Activated CD4-positive, CD25-positive, alpha-beta regulatory T cell (primary cell): ENCODE measurements at places on chromosomes 6 and 20.

DNA sequence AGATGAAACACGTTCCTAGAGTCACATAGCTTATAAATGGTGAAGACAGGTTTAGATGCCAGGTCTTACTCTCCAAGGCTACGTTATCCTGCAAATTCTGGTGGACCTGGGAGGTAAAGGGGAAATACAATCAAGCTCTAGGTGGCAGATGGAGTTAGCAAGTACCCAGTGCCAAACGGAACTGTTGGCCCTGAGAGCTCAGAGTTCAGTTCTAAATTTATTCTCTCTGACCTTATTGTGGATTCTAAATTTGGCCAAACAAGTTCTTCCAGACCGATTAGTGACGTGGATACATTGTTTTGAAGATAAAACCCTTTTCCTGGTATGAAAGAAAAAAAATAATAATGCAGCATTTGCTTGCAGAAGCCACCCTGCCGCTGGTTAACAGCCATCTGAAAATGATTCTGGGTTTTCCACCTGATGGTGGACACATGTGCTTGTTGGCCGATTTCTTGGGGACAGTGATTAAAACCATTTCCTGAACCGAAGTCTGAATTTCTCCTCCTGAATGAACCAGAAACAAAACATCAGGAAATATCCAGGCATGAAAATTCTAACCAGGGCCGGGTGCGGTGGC, 32.5 kb downstream of the RIPOR3 start:
- DNase-seq, result no peak

- no peak for DNase-seq
Measured at GRCh38 chr6:108987156-108987555, 107.5 kb downstream of the SESN1 start.

- peak; percentile 42 for DNase-seq
Measured at GRCh38 chr20:34708621-34709043, 4.5 kb downstream of the TP53INP2 start.

- DNase-seq, result no peak
Measured at GRCh38 chr20:40612837-40613236, 76.2 kb downstream of the MAFB start.

- no peak for DNase-seq
Measured at GRCh38 chr6:82040405-82041221, 206.9 kb downstream of the IBTK start.

- DNase-seq, result no peak
Measured at GRCh38 chr6:85421181-85421580, 28.7 kb upstream of the NT5E start.

GRCh38 chr6:22783931-22784330, 214.6 kb downstream of the HDGFL1 start:
- DNase-seq, result no peak

DNA sequence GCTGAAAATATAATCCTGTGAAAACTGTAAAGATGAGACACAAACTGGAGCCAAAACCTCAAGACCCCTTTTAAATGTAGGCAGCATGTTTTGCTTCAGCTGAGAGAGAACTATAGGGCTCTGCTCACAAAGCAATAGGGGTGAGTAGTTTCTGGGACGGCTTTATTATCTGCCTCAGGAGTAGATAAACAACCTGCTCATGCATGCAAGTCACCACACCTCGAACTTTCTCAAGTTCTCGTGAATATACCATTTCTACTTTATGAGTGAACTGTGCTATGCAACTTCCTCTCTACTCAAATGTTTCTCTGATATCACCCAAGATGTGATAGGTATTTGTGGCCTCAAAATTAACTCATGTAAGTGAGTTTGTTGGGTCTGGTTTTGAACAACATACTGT, 7.5 kb upstream of the OOEP start:
- no peak for DNase-seq

DNA sequence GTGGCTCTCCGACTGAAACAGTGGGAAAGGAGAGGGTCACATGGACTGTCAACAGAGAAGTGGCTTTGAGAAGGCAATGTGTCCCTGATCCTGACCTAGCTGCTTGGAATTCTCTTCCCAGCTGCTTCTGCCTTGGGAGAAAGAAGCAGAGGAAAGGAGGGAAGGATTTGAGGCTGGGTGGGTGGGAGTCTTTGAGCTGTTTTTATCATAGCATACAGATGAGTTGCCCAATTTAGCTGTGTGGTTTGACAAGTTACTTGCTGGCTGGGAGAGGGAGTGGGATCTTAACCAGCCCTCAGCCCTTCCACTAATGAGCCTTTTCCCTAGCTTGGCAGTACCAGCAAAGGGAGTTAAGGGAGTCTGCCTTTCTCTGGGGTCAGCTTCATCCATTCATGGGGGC, 51.1 kb upstream of the MYL9 start:
- DNase-seq, result no peak

GRCh38 chr6:119514345-119514744, 164.8 kb upstream of the MAN1A1 start:
- DNase-seq, result no peak

DNA sequence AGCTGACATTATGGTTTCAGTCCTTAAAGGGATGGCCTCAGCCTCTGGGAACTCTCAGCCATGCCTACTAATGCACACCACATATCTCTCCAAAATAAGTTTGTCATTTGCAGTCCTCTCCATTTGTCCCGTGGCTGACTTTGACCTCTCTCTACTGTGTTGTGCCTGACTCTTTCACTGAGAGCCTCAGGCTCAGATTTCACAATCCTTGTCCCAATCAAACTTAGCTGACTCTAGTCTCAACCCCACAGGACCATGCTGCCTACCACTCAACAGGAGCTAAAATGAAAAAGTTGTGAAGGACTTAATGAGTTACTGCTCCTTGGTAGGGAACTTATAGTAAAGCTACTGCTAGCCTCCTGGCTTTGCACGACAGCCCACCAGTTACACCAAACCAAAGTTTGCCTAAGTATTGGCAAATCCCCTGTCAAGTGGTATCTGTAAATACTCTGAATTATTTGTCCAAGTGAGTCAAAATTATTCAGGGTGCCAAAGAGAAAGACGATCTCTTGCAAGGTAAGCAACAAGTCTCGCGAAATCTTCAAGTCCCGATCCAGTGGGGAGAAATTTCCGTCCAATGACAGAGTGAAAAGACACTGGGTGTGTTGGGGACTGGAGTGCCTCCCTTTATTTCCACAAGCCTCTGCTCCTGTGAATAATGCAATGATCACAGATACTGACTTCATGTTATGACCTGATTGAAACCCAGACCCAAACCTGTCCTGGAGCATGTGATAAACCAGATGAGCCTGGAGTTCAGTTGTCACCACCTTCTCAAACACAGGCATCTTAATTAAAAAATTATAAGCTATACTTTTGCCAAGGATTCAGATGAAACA, 124.4 kb upstream of the FOXQ1 start:
- no peak for DNase-seq

GRCh38 chr6:42453031-42453653, 1.4 kb upstream of the TRERF1 start:
- peak; percentile 62 for DNase-seq

- DNase-seq, result no peak
Measured at GRCh38 chr6:27866357-27867050, 45.7 kb downstream of the OR2B2 start.

DNA sequence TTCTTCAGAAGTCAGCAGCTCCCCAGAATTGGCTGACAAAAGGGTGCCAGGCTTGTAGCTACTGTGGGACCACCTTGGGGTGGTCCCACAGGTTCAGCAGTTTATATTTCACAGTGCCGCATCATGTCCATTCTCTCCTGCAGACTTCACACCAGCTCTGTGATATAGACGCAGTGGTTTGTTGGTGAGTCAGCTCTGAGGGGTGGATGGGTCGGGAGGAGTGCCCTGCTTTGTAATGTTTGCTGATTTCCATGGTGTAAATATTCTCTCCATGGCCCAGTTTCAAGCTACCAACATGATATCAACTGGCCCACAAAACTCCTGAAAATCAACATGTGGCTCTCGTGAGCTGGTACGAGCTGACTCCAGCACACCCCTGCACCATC, 78.2 kb downstream of the CDH22 start:
- no peak for DNase-seq

GRCh38 chr6:437037-437392, 45.5 kb downstream of the IRF4 start:
- DNase-seq, result no peak

GRCh38 chr20:19449051-19449450, 236.6 kb downstream of the SLC24A3 start:
- DNase-seq, result no peak

DNA sequence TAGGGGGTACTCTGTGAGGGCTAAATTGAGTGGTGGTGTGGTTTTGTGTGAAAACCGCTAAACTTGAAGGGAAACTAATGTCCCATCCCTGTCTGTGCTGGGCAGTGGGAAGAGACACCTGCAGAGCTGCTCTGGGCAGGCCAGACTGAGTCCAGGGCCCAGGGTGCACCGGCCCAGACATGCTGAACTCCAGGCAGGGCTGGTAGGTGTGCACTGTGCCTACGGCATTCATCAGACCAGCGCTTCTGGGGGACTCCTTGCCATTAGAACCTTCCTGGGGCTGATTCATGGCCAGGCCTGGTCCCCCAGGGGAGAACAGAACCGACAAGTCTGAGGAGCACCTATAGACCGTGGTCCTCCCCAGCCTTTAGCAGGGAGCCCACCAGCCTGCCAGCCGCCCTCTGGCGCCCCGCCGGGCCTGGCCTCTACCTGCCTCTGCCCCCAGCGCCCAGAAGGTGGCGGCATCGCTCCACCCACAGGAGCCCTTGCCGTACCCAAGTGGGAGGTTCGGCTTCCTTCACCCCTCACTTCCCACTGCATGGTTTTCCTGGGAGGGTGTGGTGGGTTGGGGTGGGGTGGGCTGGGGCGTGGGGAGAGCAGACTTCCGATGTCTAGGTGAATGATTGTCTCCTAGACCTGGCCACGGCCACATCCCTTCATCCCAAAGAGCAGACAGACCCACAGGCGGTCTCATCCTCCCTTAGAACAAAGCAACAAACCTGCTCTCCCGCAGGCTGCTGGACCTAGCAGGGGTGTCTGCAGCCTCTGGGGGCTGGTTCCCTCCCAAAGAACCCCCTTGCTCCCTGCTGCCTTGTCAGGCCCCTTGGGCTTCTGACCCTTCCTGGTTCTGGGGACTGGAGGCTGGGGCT, 15.5 kb downstream of the CCDC167 start:
- peak; percentile 54 for DNase-seq

DNA sequence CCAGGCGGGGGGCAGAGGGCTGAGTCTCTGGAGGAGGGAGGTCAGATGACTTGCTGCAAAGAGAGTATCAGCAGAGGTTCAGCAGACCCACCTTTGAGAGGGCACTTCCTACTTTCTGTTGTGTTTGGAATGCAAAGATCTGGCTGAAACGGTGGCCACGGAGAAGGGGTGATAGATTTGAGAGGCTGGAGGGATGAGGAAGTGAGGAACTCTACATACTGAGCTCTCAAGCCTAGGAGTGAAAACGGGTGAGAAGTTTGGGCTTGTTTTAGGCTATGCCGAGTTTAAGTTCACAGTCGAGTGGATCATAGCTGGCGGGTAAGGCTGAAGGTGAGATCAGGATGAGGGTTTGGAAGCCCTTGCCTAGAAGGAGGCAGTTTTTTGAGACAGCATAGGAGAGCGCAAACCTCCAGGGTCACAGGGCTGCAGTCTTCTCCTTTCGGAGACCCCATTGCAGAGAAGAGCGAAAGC, 477 bp upstream of the ITPA start:
- DNase-seq, result no peak

DNA sequence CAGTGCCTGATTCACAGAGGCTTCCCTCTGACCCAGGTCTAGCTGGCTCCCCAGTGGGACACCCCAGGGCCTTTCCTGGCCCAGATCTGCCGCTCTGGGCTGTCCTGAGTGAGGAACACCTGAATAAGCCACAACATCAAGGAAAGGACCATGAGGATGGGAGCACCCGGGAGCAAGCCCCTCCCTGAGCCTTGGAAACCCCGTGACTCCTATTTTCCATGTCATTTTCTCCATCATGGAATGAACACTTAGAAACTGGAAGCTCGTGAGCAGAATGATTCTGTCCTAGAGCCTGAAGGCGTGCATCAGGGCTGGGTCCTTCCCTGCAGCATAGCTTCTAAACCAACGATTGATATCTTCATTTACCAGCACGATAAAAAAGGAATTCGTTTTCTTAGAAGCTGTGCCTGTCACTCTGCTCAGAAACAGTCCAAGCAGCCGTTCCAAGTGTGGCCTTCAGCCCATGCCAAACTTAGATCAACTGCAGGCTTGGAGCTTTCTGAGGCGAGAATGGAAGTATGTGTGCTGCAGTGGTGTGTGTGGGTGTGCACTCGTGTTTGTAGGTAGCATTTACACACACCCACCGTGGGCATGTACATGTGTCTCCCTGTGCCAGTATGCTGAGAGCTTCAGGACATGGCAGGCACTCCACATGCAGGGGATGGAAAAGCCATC, 83.2 kb upstream of the FOXC1 start:
- DNase-seq, result no peak

GRCh38 chr6:53724501-53724900, 58.9 kb upstream of the KLHL31 start:
- no peak for DNase-seq

DNA sequence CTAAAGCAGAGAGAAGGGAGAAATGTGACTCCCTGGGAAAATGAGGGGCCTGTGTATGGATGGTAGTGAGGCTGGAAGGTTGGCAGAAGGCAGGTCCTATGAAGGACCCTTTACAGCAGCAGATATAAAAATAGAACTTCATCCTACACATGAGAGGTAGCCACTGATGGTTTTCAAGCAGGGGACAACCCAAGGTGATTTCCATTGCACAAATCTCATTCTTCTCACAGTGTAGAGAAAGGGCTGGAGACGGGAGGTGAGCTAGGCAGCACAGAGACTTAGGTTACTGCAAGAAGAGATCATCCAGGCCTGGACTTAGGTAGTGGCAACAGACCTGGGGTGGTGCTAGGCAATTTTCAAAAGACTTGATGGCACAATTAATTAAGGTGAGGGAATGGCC, 30.7 kb downstream of the TRAM2 start:
- DNase-seq, result no peak

- DNase-seq, result no peak
Measured at GRCh38 chr6:22008248-22008836, 288.5 kb downstream of the PRL start.

DNA sequence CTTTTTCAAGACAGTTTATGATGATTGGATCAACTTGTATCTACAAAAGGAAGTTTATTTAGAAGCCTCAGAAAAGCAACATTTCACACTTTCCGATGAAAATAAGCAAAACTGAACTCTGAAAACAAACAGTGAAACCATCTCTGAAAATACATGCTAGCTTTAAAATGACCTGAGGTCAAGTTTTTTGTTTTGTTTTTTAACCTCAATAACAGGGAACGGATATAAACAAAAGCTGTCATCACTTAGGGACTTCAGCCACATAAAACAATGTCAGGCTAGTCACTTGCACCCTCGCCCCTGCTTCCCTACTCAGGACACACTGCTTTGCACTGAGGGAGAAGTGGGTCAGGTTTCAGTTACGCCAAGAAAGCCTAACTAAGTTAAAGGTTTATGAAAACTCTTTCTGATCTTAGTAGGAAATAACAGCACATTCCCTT, 11.6 kb downstream of the BACH2 start:
- no peak for DNase-seq

DNA sequence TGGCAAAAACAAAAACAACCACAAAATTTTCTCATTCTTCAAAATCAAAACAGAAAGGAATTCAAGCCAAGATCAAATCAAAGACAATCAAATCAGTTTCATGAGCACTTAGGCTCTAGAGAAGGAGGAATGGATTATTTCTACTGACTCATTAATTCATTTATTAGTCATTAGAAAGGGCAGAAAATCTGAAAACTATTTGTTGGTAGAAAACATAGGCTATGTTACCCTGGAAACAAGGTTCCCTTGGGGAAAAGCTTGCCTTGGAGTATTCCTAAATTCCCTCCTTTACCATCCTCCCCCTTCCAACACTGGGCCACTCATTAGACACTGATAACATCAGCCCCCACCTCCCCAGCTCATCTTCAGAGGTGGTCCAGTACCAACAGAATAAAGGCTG, 17.5 kb downstream of the KIF16B start:
- no peak for DNase-seq
